Activated naive CD4-positive, alpha-beta T cell treated with anti-CD3 and anti-CD28 coated beads for 36 hours (primary cell): ENCODE measurements at places on chromosomes 5 and 9.

- DNase-seq: no peak
Measured at GRCh38 chr9:98413084-98413483, 157.6 kb upstream of the TBC1D2 start.

- DNase-seq: no peak
Measured at GRCh38 chr5:177198738-177199137, 65.2 kb downstream of the NSD1 start.

DNA sequence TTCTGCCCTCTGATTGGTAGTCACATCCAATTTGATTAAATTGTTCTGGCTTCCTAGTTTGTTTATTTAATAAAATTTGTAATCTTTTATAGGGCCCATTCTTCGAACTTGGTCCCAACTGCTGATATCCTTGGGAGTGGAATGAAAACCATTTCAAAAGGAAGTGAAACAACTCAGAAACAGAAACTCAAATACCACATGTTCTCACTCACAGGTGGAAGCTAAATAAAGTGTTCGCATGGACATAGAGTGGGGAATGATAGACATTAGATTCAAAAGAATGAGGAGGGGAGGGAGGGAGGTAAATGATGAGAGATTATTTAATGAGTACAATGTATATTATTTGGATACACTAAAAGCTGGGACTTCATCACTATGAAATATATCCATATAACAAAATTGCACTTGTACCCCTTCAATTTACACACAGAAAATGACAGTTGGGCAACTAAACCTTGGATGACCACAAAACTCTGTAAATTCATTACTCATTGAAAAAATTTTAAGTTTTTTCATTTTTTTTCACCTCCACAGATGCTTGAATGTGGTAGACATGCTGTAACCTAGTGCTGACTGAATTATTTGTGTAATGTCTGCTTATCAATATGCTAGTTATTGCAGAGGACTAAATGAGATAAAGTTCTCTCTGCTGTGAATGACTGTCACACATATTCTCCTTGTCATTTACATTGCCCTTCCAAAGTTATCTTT is 16.0 kb downstream of the ATP10B start:
- no peak for DNase-seq

DNA sequence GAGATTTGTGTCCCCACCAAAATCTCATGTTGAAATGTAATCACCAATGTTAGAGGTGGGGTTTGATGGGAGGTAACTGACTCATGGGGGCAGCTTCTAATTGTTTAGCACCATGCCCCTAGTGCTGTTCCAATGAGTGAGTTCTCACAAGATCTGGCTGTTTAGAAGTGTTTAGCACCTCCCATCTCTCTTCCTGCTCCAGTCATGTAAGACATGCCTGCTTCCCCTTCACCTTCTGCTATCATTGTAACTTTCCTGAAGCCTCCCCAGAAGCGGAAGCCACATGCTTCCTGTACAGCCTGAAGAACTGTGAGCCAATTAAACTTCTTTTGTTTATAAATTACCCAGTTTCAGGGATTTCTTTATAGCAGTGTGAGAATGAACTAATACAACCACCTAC is 170.5 kb downstream of the NDUFS4 start:
- DNase-seq: no peak

DNA sequence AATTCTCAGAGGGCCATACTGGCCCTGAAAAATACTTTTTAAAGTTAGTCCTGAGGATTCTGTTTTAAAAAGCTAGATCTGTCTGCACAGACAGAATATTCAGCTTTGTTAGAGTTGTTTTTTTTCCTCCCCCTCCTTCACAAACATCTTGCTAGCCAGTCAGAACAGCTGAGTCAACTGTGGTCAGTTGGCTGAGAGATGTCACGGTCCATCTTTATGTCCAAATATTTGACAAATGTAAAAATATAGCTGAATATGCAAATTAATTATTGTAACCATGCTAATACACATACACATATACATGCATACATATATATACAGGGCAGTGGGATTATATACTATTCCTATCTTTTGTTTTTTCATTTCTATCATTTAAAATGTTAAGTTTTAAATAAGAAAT is 33.9 kb downstream of the UNC13B start:
- no peak for DNase-seq

GRCh38 chr9:38671748-38672147 is 48.2 kb downstream of the FAM240B start:
- no peak for DNase-seq

GRCh38 chr5:26519245-26519644 is 519.1 kb downstream of the CDH9 start:
- DNase-seq: no peak

DNA sequence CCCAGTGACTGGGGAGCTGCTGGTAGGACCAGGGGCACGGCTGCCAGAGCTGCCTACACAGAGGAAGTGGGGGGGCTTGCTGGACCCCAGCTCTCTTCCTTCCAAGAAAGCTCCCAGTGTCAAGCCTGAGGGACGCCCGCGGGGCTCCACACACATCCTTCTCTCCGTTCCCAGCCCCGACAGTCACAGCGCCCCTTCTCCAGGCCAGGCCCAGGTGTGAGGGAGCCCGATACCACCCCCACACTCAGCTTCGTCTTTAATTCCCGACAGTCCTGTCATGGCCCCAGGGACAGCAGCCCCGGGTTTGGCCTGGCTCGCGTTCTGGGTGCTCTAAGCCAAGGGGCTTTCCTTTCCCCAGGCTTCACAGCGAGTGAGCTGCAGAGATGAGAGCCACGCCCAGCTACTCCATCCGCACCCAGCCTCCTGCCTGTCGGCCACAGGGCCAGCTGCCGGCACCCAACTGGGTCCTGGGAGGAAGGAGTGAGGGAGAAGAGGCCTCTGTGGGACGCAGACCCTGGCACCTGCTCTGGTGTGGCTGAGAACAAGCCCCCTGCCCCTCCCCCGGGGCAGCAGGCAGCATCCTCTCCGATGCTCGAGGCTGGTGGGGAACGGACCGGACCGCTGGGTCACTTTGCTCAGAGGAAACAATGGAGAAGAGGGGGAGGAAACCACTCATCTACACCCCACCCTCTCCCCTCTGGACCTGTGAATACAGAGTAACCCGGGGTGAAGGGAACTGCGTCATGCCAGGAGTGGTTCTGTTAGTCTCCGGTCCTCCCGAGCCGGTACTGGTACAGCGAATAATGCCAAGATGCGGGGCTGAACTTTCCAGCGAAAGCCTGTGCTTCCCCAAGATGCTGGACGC is 53.9 kb upstream of the PHYKPL start:
- no peak for DNase-seq

GRCh38 chr5:56143373-56143714 is 89.8 kb downstream of the ANKRD55 start:
- DNase-seq: no peak

GRCh38 chr9:113355040-113355596 is 5.8 kb downstream of the BSPRY start:
- no peak for DNase-seq

DNA sequence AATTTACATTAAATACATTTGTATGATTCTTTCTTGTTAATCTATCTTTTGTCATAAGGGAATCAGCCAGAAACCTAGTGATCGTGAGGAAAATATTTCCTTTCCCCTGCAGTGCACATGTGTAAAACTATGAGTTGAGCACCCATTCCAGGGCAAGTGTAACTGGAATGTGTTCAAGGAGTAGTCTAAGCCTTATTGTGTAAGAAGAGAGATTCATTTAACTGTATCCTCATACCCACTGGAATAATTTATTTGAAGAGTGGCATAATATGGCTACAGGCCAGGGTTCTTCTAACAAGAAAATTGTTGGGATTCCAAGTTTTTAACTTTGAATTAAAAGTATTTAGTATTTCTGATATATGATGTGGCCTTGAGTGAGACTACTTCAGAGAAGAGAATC is 1692.7 kb downstream of the EFNA5 start:
- DNase-seq: no peak

- DNase-seq: peak; percentile 63
Measured at GRCh38 chr9:137761032-137761431, 116.5 kb upstream of the CACNA1B start.

- DNase-seq: no peak
Measured at GRCh38 chr5:124056326-124056990, 544.5 kb downstream of the CSNK1G3 start.

GRCh38 chr9:125233678-125234077 is 7.5 kb downstream of the HSPA5 start:
- DNase-seq: no peak
